ENCODE measurements at places on chromosomes 5 and 9.

DNA sequence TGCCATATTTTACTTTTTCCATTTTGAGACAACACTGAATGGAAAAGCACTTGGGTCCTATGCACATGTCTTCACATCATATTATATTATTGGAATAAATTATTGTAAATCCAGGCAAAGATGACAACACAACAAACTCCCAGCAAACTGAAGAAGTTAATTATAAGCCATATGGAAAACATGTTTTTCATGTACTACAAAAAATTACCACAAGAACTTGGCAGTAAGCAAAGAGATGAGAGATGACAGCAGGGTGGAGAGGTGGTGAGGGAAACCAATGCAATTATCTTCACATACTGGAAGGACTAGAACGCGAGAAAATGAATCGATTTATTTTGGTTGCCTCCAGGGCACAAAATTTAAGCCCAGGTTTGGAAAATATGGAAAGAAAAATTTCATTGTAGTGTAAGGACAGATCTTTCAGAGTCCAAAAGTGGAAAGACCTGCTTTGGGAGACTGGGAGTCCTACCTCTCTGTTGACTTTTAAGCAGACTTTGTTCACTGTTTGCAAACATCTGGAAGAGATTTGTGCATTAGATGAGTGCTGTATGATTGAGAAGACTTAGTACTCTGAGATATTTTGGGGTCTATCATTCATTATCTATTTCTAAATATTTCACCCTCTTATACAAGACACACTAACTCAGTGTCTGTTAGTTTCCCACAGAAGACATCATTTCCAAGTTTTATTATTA lies 138.0 kb downstream of the TMEM232 start:
- no peak for DNase-seq

DNA sequence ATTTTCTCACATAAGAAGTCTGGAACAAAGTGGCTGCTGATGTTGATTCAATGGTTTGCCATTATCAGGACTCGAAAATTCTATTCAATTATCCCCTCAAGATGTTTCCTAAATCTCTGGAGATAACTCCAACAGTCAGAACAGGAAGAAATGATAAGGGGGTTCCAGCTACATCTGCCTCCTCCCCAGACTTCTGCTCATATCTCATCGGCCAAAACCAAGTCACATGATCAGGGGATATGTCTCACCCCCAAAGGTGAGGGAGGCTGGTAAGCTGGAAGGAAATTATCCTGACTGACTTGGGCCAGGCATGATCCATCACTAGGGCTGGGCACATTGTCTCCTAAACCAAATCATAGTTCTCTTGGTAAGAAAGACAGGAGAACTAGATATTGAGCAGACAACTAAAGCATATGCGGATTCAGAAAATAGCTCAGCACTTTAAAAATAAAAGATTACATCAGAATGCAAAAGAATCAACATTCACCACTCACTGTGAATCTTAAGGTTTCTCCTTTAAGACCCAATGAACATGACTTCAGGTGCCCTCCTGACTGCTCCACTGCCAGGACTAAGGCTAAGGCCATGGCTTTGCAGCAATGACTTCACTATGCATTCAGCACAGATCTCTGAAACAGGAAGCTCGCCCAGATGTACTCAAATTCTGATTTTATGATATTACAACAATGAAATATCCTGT lies 306.3 kb downstream of the ENC1 start:
- no peak for DNase-seq

DNA sequence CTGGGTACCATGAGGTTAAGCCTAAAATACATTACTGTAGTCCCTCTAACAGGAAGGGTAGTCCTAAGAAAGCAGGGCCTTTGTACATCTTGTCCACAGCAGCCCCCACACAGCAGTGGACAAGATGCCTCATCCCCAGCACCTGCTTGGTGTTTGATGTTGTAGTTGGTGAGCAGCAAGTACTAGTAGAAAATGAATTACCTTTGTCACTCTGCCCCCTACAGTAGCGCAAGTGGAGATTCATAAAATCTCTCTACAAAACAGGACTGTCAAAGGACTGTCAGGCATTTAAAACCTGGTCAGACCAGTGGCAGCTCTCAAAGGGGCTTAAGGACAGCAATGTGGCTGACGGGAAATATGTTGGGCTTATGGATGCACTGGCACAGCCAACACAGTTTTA lies 122.5 kb downstream of the TMEM174 start:
- no peak for DNase-seq

DNA sequence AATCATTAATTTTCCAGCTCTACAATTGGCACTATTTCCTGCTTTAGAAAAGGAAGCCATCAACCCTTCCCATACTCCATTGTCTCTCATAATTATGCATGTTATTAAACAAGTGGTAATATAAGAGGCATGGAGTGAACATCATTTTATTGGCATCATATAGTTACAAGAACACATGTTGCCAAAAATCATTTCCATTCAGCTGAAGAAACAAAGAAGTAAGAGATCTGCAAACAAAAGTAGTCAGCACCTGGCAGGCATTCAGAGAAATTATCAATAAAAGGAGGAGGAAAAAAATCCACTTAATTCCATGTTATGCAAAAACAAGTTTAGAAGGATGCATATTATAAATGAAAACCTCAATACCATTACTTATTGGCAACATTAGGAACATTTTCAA lies 1208.2 kb upstream of the C9orf72 start:
- DNase-seq, result no peak

DNA sequence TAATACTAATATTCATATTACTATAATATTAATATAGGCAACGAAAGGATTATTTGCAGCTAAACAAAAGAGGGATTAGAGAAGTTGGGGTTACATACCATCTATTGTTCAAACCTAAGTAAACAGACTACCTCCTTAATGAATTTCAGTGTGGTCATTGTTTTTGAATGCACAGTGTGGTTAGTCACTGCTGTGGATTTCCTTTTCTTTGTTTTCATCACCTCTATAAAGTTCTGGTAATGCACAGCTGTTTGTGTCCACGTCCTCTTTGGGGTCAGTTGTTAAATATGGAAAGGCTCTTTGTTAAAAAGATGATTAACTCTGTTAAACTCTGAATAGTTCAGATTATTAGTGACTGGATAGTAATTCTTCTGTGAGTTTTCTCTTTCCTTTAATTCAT lies 233.6 kb downstream of the MAST4 start:
- no peak for DNase-seq

- DNase-seq, result no peak
These were observed 293.4 kb upstream of the PUM3 start for GRCh38 chr9:3137347-3137695.

DNA sequence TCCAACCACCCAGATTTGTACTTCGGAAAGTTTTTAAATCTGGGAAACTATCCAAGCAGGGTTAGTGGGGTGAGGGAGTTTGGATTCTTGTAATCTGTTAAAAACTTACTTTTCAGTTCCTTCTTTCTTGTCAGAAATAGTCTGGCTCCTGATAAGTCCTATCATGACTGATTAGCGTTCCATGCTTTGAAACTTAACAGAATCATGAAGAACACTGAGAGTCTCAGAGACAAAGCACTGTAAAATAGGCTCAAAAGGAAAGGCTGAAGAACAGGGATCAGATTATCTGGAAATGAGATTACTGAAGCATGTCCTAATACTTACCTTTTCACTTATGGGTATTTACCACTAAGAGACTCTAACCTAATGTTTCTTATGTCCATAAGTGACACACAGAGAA lies 242.5 kb downstream of the ARRDC3 start:
- DNase-seq, result no peak

GRCh38 chr9:89367726-89368437 lies 49.6 kb downstream of the SECISBP2 start:
- no peak for DNase-seq

DNA sequence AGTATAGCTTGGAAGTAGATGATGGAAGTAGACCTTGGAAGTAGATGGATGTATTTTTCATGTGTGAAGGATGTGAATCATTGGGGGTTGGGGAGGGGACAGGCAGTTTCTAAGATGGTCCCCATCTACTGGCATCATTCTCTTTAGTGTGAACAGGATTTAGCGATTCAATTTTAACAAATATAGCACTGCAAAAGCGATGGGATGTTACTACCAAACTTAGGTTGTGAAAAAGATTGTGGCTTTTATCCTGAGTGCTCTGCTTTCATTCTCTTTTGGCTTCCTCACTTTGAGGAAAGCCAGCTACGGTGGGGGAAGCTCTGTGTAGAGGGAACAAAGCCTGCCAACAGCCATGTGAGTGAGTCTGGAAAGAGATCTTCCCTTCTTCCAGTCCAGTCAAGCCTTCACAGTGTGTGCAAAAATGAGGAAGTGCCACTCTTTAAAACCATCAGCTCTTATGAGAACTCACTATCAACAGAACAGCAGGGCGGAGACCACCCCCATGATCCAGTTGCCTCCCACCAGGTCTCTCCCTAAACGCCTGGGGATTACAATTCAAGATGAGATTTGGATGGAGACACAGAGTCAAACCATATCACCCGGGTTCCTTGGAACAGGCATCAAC lies 441.4 kb downstream of the SH3GL2 start:
- DNase-seq, result no peak
